ENCODE measurements at places on chromosomes 7 and 10.

- DNase-seq: no peak
Measured at GRCh38 chr10:124716369-124716768, 27.8 kb downstream of the FAM53B start.

DNA sequence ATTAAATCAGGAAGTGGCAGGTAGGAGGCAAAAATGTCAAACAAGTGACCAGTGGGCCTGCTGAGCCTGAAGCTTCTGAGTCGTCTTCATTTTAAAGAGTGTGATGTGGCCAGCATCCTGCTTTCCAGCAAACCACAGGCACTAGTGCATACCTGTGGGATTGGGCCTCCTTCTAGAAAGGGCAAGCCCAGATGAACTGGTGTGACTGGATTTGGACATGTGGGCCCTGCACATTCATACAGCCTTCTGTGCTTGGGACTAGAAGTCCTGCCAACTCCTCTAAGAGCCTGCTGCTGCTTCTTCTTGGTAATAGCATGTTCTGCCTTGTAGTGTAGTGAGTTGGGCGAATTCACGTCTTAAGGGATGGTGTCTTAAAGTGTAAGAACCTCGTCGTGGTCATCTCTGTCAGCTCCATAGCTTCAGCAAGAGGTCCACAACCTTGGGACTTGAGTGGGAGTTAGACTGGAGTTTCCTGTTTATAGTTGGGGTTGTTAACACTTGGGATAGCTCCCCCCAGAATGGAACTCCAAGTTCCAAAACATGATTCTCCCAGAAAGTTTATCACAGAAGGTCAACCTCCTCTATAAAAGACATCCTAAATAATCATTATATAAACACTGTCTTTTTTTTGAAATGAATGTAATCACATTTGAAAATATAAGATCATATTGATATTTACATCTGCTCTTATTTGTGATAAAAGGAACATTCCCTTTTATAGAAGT, 11.2 kb downstream of the BMPER start:
- no peak for DNase-seq

DNA sequence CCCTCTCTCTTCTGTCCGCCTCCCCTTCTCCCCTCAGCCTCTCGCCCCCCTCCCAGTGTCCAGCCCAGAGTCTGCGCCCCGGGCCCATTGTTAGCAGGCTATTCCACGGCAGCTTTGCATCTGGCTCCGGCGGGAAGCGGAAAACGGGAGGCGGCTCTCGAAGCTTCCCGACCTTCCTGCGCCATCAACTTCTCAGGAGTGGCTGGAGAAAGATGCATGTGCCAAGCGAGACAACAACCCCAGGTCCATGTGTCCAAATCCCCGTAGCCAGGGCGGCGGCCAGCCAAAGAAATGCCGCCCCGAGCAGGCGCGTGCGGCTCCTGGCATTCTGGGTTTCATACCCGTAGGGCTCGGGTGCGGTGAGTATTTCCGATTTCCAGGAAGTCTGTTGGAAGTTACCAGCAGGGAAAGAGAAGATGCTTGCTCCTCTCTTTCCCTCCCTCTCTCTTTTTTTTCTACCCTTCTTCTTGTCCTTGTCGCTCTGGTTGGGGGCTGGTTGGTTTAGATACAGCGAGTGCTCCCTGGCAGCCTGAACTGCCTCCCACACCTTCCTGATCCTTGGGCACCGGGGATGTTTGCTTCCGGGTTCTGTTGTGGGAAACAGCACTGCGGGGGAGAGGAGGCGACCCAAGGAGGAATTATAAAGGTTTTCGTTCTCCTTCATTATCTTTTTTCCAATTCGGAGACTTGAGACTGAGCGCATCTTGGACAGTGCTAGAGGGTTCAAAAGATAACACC, 1.2 kb upstream of the HOXA2 start:
- DNase-seq: peak; percentile 35

DNA sequence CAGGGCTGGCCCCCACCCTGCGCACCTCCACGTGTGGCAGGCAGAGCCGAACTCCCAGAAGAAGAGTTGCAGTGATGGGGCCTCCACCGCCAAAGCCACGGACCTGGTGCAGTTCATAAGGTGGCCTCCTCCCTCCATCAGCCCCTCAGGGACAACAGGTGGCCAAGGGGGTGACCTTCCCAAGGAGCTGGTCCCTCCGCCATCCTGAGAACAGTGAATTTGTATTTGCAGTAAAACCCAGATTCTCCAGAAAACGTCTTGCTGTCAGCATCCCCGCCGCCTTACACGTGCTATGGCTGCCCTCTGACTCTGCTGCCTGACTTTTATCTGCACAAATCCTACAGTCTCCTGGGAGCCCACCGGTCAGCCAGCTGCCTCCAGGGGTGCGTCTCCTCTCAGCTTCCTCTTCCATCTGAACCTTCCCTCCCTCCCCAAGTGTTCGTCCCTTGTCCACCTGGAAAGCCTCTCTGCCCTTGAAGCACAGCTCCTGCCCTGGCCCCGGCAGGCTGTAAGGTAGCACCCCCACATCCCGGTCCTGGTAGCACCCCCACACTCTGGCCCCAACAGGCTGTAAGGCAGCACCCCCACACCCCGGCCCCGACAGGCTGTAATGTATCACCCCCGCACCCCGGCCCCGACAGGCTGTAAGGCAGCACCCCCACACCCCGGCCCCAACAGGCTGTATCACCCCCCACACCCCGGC, 311.8 kb downstream of the PTPRN2 start:
- no peak for DNase-seq

- no peak for DNase-seq
Measured at GRCh38 chr10:42899036-42899435, 116.4 kb downstream of the BMS1 start.

- DNase-seq: no peak
Measured at GRCh38 chr7:157722137-157723060, 385.6 kb downstream of the DNAJB6 start.

DNA sequence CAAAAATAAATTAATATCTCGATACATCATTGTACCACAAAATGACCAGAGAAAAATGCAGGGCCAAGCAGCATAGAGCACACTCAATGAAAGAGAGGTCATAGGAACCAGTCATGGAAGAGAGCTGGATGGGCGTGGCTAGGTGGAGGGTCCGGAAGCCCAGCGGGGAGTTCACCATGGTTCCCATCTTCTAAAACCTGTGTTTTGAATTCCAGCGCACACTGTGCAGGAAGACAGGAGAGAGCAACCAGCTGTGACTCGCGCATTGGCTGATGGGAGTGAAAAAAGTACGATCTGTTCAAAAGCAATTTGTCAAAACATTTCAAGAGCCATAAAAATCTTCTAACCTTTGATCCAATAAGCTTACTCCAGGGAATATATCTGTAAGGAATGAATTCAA, 125.2 kb upstream of the NANOS1 start:
- DNase-seq: no peak

DNA sequence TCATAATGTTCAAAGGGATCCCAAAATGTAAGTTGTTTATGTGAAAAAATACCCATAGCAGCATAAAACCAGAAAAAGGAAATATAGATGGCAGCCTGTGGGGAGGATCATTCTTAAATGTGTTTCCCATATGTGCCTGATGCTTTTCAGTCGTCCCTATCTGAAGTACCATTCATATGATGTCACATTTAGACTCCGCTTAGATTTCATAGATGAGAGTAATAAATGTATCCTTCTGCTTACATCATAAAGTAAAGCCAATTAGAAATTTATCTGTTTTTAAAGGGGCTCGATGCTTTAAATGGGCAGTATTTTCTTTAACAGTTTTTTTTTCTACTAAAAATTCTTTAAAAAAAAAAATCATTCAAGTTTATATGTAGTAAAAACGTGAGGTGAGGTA, 136.1 kb downstream of the KAT6B start:
- DNase-seq: no peak

GRCh38 chr7:35792873-35793489, 7.9 kb upstream of the SEPTIN7 start:
- DNase-seq: no peak

DNA sequence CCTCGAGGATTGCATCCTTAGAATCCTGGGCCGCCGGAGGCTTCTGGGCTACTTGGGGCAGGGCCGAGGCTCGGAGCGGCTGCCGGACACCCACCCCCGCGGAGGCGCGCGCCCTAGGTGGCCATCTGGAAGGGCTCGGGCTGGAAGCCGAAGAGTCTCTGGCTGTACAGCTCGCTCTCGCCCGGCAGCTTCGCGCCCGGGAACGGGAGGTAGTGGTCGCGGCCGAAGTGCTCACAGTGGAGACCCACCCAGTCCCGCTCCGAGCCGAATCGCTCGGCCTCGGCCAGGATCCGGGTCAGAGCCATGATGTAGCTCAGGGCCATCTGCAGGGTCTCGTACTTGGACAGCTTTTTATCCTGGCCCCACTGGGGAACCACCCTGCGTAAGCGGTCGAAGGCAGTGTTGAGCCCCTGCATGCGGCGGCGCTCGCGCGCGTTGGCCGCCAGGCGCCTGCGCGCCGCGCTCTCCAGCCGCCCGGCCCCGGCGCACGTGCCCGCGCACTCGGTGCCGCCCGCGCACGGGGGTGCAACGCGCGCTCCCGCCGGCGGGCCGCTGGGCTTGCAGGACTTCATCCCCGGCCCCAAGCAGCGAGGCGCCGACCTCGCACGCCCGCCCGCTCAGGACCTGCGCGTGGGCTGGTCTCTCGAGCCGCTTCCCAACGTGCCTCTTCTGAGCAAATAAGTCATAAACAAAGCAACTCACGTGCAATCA, 652 bp downstream of the ATOH7 start:
- peak; percentile 74 for DNase-seq

DNA sequence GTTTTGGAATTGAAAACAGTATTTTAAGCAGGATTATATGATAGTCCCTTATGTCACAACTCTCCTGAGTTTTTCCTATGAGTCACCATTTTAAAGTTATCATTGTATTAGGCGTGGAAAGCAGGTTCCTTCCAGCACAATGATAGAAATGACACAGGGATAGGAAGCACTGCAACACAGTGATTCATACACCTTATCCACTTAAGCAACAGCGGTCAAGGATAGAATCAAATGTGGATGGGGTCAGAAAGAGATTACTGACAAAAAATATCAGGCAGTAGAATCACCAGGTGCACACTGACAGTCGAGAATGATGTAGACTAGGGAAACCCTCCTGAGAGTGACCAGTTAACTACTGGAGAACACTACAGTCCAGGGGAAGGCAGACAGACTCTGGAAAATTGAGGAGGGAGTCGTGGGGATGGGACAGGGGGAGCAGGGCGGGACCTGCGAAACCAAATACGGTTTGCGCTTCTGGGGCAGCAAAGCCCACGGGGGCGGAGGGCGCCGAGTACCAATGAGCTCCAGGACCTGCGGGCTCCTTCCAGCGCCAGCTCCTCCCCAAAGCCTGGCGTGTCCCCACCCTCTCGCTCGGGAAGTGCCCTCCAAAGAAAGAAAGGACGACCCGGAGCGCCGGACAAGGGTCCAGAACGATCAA, 479 bp downstream of the PNPLA8 start:
- DNase-seq: no peak

DNA sequence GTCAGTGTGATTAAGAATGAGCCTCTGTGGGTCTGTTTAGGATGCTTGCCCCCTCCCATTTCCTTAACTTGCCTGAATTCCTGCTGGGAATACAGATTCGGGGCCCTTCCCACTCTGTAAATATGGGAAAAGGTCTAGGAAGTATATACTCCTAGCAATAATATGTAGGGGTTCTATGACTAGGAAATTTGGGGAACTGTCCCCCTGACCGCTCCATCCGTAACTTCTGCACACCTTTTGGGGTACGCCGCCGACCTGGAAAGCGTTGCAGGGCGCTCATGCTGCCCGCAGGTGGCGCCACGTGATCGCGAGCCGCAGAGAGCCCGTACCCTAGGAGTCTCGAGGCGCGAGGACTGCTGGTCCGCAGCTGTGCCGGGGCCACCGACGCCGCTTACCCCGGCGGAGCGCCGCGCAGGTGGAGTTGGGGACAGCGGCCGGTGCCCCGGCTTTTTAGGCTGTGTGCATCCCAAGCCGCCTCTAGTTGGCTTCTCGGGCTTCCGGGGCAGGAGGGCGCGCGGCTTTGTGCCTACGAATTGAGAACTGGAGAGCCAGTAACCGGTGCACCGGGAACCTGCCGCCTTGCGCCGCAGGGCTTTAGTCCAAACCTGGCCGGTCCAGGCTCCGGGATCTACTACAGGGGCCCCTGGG, 656 bp upstream of the CNNM2 start:
- DNase-seq: peak; percentile 91

DNA sequence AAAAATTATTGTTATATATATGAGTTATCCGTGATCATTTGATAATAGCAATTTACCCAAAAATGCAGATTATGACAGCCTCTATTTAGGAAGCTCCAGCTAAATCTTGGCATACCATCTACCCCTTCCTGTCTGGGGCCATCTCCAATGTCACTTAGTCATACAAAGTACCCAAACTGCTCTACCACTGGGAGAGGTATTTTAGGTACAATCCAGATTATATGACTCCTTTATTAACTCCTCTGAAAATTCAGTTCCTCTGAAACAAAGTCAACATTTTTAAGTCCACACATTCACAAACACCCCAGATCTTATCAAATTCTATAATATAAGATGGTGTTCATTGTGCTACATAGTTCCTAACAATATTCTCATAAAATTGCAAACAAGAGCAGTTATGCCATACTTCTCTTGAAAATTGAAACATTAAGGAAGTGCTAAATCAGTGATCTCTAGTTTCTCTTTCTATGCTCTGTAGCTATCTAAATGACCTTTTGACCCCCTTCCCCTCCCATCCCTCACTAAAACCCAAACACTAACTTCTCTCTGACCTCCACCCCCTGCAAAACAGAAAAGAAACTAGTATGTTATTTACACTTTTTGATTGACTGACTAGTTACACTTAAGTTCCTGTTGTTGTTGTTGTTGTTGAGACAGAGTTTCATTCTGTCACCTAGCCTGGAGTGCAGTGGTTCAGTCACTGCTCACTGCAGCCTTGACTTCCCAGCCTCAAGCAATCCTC, 16.4 kb downstream of the HOXA1 start:
- no peak for DNase-seq

GRCh38 chr7:124924906-124925305, 4.7 kb downstream of the POT1 start:
- no peak for DNase-seq

- peak; percentile 74 for DNase-seq
Measured at GRCh38 chr10:100743626-100744135, 1.7 kb upstream of the PAX2 start.

- DNase-seq: peak; percentile 86
Measured at GRCh38 chr7:150974468-150975391, 3.4 kb downstream of the KCNH2 start.

DNA sequence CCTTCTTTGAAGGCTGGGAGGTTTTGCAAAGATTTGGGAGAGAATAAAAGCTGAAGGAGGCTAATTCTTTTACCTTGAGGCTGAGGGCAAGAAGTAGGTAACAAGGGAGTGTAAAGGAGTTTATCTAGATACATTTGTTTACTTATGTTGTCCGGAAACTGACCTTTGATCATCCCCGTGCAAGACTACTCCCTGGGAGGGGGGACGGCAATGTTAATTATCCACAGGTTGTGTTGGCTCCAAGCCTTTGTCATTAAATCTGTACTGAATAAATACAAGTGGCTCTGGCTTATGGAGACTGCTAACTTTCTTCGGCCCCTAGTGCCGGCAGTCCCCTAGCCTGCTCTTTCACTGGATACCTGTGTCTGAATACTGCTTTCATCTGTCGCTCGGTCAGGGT, 1250.6 kb upstream of the LRRTM3 start:
- no peak for DNase-seq

DNA sequence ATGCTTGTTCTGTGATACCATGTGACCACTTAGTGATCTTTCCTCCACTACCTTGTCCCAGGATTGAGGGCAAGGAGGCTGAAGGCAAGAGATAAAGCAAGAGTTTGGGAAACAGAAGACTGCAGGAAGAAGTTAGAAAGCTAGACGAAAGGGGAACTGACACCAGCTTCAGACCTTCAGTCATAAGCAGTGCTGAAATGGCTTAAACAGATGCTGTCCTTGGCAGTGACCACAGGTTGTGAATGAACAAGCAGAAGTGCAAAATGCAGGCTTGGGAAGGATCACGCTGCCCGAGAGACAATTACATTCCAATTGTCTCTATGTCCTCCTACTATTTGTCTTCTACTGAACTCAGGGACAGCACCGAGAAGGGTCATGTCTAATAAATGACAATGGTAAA, 704.9 kb upstream of the AUTS2 start:
- DNase-seq: no peak

Data from activated CD8-positive, alpha-beta memory T cell treated with anti-CD3 and anti-CD28 coated beads, Interleukin-2, amount 50 U/mL, for 48 hours (primary cell).